ENCODE measurements at places on chromosomes 7 and 10.
A peak's percentile ranks its signal among the peaks of the same experiment; 100 is the strongest.

DNA sequence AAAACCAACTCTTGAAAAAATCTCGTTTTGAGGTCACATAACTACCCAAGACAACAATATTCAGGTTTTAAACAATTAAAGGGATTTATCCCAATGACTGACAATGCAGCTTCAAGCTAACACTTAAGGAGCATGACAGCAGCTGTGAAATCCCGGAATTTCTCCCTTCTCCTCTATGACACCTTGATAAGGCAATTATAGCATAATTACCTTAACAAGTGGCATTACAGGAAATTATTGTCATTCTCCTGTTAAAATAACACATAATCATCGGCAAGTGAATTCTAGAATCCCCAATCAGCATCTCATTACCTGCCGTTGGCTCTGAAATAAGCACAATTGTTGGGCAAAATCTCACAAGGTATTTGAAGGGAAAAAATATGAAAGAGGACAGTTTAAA lies 417.0 kb upstream of the PFKP start:
- DNase-seq, result no peak

DNA sequence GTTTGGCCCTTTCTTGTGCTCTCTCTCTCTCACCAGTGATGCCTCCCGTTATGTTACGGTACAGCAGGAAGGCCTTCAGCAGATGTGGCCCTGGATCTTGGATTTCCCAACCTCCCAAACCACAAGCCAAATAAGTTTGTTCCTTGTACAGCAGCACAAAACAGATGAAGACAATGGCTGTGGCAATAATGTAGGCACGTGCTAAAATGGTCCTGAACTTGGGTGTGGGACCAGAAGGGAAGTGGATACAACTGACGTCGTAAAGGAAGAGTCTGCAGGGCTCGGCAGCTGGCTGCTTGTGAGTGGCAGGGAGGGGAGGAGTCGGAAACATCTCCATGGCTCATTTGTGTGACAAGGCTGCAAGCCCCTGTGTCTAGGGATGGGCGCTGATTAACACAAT lies 26.8 kb downstream of the PROSER2 start:
- no peak for DNase-seq

- no peak for DNase-seq
Observed at GRCh38 chr7:33661430-33662160, 243.7 kb upstream of the BMPER start.

DNA sequence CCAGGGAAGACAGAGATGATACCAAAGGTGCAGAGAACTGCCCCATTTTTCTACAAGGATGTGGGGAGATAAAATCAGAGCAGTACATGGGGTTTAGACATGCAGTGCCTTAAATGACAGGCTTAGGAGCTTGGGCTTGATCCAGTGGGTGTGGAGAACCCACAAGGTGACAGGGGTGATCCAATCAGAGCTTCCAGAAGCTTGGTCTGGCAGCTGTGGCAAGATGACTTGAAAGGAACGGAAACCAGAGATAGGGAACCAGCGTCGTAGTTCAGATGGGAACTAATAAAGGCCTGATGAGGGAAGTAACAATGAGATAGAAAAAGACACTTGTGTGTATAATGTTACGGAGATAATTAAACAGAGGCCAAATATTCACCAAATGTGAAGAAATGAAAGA lies 80.7 kb downstream of the SLC37A3 start:
- DNase-seq, result no peak

DNA sequence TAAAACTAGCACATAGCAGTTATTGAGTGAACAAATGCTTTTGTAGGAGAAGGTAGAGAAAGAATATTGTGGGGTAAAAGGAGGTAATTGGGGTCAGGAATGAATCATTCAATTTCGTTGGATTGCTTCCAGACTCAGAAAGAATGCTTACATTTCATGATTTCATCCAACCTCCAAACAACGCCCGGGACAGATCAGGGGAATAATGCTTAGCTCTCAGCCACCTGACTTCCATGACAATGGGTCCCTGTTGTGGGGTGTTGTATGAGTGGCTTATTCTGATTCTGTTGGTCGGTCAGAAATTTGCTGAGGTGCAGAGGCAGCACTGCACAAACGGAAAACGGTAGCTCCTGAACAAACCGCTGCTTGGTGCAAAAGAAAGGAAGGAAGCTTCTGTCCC lies 24.0 kb upstream of the INPP5F start:
- DNase-seq, result no peak

DNA sequence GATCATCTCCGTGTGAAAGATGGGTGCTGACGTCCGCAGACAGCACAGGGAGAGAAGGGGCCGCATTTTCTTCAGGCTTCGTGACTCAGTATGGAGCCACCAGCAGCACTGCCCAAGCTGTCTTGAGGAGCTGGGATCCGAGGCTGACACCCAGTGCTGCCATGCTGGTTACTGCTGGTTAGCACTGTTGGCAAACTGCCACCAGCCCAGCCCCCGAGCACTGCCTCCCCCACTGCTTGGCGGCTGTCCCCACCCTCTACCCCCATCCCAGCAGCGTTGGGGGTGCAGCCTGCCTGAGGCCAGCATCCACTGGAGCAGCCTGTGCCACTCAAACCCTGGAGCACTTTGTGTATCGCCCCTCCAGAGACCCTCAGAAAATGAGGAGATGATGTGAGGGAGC lies 35.8 kb upstream of the EN2 start:
- no peak for DNase-seq

DNA sequence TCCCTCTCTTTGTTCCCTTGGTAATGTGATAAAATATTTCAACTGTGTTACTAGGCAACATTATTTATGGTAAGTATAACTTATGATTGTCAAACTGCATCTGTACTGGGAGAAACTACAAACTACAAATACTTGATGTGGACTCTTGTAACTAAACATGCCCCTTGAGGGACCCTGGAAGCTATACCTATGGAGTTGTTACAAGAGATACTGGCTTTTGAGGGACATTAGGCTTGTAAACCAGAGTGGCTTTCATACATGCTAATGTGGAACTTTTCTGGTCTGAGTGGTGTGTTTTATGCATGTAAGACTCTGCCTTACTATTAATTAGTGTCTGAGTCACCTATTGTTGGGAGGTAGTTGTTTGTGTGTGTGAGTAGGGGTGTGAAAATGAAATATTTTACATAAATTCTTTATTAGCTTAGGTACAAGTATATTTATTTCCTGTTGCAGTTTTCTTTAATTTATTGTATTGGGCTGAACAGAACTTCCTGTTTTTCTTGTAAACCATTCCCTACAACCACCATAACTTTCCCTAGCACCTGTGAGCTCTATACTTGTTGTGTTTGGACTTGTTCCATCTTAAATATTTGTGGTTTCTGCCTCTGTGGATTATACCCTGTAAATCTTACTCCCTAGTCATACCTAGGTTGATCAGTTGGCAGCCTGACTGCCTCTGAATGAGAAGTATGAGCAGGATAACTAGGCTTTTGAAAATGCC lies 49.8 kb downstream of the STK31 start:
- no peak for DNase-seq

DNA sequence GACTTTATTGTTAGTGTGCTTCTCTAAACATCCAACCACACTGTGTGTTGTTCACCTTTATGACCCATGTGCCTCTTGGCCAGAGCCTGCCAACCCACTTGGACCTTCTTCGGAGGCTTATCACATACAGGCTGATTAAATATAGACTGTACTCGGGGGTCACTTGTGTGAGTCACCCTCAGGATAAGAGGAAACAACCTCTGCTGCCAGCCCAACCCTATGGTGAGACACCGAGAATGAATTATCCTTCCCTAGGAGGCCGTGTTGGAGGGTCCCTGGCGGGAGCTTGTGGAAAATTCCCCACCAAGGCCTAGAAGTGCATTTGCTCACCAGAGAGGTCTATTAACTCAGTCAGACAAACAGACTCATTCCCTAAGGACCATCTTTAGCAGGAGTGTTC lies 63.0 kb downstream of the FAS start:
- no peak for DNase-seq

DNA sequence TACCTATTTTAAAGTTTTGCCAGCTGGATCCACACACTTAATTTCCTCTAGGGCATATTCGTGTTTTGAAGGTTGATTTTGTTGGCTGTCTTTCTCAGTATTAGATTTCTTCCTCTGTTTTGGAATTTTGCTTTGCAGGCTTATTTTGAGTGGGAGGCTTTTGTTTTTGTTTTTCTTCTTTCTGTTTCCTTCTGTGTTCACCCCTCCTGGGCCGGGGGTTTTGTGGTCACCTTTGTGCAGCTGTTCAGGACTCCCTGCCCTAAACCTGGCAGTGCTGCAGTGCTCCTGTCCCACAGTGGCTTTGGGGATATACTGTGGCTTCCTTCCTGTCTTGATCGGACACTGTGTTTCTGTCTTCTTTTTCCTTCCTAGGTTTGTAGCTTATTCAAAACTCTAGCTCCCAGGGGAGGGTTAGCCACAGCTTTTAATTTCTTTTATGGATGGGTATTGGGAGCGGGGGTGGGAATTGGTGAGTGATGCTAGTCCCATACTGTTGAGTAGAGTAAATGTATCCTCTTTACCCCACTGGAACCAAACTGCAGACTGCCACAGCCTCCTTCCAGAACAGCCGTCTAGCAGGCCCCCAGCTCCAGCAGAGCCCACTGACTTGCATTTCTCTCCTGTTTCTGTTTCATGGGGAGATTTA lies 228.7 kb upstream of the FZD8 start:
- DNase-seq, result no peak

- no peak for DNase-seq
Observed at GRCh38 chr10:121128164-121128563, 277.0 kb downstream of the WDR11 start.

- DNase-seq, result no peak
Observed at GRCh38 chr10:69847883-69848282, 46.2 kb downstream of the COL13A1 start.

GRCh38 chr10:98485959-98486358 lies 39.2 kb upstream of the HPS1 start:
- DNase-seq, result no peak

GRCh38 chr7:48183965-48184364 lies 12.7 kb downstream of the ABCA13 start:
- DNase-seq, result no peak

DNA sequence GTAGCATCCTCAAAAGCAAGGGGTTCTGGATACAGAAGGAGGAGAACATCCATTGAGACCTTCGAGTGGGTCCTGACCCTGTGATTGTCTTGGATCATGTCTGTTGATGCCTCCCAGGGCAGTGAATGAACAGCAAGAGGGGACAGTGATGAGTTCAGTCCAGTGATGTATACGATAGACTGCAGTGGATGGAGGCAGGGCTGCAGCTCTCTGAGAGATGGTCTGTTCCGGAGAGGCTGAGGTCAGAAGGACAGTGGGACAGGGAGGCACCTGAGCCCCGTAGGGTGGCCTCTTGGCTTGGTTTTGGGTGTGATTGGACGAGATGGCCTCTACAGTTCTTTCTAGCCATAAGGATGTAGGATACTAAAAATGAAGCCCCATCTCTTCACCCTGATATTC lies 280.4 kb downstream of the CAMK1D start:
- no peak for DNase-seq

- no peak for DNase-seq
Observed at GRCh38 chr7:73610105-73610504, 14.2 kb downstream of the MLXIPL start.

DNA sequence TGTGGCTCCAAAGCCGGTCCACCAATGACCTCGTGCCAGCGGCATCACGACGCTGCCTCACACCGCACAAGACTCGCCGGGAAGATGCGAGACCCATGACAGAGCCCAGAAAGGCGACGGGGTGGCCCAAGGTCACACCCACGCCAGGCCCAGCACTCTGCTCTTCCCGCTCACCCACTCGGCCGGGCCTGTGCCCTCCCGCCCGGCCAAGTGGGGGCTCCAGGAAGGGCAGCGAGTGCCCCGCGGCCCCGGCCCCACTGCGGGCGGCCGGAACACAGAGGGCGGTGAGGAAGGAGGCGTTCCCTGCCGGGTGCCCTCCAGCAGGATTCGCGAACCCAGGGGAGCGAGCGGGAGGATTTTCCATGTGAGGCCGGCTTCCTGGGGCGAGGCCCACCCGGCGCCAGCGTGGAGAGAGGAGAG lies 56.3 kb downstream of the PDGFA start:
- no peak for DNase-seq

GRCh38 chr10:28111712-28112111 lies 112.8 kb upstream of the ODAD2 start:
- no peak for DNase-seq

GRCh38 chr10:125102246-125102645 lies 58.1 kb downstream of the CTBP2 start:
- DNase-seq, result no peak

- DNase-seq, result peak; percentile 9
Observed at GRCh38 chr10:122847782-122848604, 2.3 kb upstream of the CUZD1 start.

- no peak for DNase-seq
Observed at GRCh38 chr10:77289790-77290189, 347.8 kb downstream of the KCNMA1 start.

DNA sequence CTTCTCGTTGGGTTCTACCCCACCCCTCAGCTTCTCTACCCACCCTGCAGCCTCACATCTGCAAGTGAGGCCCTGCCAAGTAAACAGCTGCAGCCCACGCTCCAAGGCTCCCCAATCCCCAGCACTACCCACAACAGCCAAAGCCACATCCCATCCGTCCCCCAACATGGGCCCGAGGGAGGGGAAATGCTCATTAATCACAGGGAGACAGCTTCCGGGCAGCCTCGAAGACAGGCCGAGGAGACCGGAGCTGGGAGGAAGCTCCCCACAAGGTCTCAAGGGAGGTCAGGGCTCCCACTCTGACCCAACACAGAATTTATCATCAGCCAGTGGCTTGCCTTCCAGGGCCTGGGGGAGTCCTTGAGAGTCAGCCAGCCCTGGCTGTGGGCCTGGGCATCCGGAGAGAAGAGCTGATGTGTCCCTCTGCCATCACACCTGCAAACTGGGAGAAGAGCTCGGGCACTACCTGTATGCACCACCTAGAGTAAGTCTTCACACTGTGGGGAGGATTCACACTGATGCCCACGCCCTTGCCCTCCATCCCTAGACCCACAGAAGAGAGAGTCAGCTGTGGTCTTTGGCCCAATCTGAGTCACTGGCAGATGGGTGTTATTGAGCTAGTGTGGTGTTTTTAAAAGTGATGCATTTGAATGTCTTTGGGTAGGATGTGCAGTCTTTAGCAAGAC lies 115.5 kb upstream of the ZMIZ1 start:
- DNase-seq, result no peak

- DNase-seq, result no peak
Observed at GRCh38 chr10:68501691-68502090, 25.6 kb downstream of the SLC25A16 start.

- DNase-seq, result no peak
Observed at GRCh38 chr10:5594271-5595049, 69.7 kb downstream of the CALML3 start.

DNA sequence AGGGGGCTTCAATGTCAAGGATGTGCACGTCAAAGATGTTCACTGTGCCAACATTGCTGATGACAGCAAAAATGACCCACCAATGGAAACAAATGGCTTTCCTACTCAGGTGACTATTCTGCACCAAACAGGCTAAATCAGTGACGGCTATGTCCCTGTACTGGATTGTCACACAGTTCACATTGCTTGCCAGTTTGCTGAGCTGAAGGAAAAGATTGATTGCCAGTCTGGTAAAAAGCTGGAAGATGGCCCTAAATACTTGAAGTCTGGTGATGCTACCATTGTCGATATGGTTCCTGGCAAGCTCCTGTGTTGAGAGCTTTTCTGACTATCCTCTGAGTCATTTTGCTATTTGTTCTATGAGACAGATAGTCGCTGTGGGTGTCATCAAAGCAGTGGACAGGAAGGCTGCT lies 202.2 kb upstream of the ETV1 start:
- DNase-seq, result no peak

GRCh38 chr7:27132214-27132613 lies 1.7 kb upstream of the HOXA4 start:
- DNase-seq, result no peak
